Endothelial cell (in vitro differentiated cells): ENCODE measurements at places on chromosomes 13 and 19.

GRCh38 chr19:7355151-7355820, 6.5 kb downstream of the ARHGEF18 start:
- DNase-seq = no peak

DNA sequence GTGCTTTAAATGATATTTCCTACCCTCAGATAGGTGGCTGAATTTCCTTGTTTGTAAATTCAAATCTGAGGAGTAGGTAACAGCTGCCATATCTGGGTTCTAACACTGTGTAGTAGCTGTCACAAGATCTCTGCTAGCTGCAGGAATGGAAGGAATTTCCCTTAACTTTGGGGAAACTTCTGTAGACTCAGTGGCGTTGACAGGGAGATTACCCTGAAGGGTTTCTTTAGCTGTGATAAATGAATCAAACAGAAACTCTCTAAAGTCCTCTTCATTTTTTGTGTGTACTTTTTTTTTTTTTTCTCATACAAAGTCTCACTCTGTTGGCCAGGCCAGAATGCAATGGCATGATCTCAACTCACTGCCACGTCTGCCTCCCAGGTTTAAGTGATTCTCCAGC, 5.3 kb upstream of the EPSTI1 start:
- DNase-seq = no peak

GRCh38 chr13:70723732-70724131, 615.5 kb upstream of the KLHL1 start:
- no peak for DNase-seq

DNA sequence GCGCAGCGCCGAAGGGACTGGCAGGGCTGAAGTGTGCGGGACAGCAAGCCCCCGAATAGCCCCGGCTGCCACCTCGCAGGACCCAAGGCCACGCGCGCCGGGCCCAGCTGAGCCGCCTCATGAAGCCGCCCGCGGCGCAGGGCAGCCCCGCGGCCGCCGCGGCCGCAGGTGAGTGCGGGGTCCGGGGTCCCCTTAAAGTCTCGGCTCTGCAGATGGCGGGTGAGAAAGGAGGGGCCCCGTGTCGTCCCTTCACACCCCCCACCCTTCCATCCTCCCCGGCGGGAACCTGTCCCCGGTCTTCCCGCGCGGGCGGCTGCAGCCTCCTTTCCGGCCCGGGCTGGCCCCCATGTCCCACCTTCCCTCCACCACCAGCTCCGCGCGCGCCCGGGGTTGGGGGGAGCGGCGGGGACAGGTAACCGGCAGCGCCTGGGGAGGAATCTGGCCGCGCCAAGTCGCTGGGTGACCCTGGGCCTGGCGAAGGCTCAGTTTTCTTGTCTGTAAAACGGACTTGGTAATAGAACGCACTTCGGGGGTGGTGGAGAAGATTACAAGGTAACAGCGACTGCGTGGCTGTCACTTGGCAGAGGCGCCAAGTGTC, 338 bp downstream of the RGCC start:
- DNase-seq = no peak

DNA sequence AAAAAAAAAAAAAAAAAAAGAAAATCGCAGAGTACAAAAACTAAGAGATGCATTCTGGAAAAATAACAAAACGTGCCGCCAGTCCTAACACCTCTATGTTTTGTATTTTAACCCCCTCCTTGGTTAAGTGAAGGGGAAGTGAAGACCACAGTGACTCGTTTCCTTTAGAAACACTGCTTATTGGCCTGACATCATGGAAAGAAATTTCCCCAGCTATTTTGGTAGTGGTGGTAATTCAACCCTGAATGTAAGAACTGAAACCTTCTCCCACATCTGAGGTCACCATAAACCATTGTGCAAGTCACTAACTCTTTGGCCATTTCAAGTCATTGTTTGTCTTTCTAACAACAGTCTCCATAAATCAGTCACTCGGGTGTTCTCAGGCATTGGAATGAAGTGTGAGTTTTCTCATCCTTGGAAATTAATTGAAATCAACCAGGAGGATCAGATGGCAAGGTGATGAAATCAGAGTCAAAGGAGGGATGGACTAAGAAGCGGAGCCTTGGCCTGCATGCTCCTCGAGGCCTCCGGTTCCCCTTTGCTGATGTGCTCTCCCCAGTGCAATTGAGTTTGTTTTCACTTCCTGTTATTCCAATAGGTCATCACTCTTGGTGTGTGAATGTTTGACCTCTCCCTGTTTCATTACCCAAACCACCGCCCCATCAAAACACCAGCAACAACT, 443.9 kb downstream of the FGF9 start:
- no peak for DNase-seq

GRCh38 chr19:10566408-10566657, 523 bp upstream of the KRI1 start:
- no peak for DNase-seq

DNA sequence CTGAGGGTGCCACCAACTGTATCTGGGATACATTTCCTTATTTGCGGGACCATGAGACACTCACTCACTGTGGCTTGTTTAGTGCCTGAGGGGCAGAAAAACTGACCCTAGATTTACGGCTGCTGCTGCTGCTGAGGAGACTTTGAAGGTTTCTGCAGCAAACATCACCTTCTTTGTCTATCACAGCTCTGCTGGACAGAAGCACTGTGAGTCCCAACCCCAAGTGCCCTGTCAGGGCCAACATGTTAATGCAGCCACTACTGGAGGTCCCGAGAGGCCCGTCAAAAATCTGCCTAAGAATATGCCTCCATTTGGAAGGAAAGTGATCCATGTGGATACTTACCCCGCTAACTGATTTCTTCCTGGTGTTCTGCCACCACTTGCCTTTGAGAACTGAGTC, 37.3 kb upstream of the UBL3 start:
- DNase-seq = no peak

GRCh38 chr19:47058621-47059022, 10.2 kb upstream of the TMEM160 start:
- no peak for DNase-seq

- no peak for DNase-seq
These were observed 1.7 kb downstream of the INTS6 start for GRCh38 chr13:51451134-51451466.

GRCh38 chr13:79810669-79811068, 329.7 kb downstream of the NDFIP2 start:
- no peak for DNase-seq

GRCh38 chr13:106568299-106569003, 514 bp upstream of the ARGLU1 start:
- no peak for DNase-seq

DNA sequence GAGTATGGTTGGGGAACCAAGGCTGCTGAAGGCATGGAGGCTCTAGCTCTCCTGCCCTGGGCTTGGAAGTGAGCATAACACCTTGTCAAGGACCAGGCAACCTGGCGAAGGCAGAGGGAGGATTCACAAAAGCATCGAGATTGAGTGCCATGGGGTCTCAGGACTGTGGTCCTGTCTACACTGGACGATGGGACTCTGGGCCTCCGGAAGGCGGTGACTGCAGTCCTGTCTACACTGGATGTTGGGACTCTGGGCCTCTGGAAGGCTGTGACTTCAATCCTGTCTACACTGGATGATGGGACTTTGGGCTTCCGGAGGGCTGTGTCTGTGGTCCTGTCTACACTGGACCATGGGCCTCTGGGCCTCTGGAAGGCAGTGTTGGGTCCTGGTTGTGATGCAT, 290.4 kb downstream of the TEX29 start:
- no peak for DNase-seq

- no peak for DNase-seq
These were observed 67.2 kb downstream of the SPRY2 start for GRCh38 chr13:80273718-80274117.

DNA sequence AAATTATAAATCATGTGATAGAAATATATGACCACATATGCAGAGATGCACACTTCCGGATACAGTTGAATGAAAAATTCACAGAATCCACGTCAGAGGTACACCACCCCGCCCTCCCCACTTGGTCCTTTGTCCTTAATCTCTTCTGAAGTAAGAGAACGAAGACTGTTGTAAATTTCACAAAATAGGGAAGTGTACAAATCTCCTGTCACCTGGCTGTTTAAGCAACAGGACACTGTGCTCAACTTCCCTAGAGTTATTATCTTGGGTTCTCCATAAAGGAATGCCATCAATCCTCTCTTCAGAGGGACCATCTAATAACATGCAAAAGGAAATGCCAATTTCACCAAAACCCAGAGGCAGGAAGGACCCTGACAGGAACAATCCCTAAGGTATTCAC, 10.5 kb upstream of the CEACAM6 start:
- no peak for DNase-seq

- no peak for DNase-seq
These were observed 2.7 kb downstream of the PSMD8 start for GRCh38 chr19:38377052-38377451.

DNA sequence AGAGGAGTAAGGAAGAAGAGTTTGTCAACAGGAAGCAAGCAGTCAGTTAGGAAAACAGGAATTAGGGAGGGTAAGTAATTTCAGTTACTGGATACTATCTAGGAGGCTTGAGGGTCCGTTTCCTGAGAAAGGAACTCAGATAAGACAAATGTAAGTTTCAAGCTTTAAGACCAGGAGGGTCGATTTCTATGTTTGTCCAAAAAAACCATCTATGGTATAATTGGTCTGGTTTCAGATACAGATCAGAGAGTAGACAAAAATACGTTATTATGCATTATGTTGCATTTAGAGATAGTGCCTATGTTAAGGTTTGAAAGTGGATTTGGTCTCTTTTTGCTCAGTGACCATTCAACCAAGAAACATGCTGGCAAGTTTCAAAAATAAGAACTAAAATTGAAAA, 789.6 kb upstream of the PCDH20 start:
- no peak for DNase-seq
